ENCODE measurements at places on chromosomes 13 and 19. TPM values are rescaled to one million over a fixed set of nuclear protein-coding genes. Genes with fewer than 3 reads are reported as not detected.

The GDF15 gene
- not detected for polyA plus RNA-seq

The FFAR3 gene
- polyA plus RNA-seq = not detected

The CLEC17A gene
- 27.0 TPM for polyA plus RNA-seq

The RASIP1 gene
- polyA plus RNA-seq = 0.26 TPM

The DKKL1 gene
- polyA plus RNA-seq = 1.1 TPM

The KIR3DL2 gene
- 1.9 TPM for polyA plus RNA-seq

The GNG7 gene
- 74.6 TPM for polyA plus RNA-seq

The DAND5 gene
- not detected for polyA plus RNA-seq

The CBY2 gene
- polyA plus RNA-seq = not detected

The BEST2 gene
- not detected for polyA plus RNA-seq

The NCCRP1 gene
- not detected for polyA plus RNA-seq

The ZNF234 gene
- polyA plus RNA-seq = 8.6 TPM

The CLDN10 gene
- polyA plus RNA-seq = not detected

The SULT2B1 gene
- not detected for polyA plus RNA-seq

The DLL3 gene
- 1.5 TPM for polyA plus RNA-seq

The CYP4F22 gene
- not detected for polyA plus RNA-seq

The SOX1 gene
- polyA plus RNA-seq = not detected

The KIR2DL3 gene
- polyA plus RNA-seq = 0.59 TPM

The LILRB5 gene
- polyA plus RNA-seq = not detected

The TMEM150B gene
- not detected for polyA plus RNA-seq

The ZNF99 gene
- not detected for polyA plus RNA-seq

The SRRM5 gene
- not detected for polyA plus RNA-seq
